BE2C (cell line): ENCODE measurements at places on chromosomes 16 and 17.

DNA sequence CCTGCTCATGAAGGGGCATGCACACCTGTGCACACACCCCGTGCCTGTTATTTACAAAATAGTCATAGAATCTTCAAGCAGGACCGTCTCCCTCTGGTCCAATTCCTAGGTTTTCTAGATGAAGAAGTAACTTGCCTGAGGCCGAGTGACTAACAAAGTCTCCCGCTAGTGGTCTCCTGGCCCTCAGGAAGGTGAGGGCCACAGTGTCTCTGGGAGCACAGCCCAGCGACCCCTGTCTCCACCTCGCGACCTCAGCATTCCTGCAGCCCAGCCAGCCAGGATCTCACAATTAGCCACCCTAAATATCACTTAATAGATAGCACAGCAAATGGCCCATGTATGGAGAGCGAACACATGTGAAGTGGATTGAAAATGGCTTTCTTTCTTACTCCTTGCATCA lies 30.5 kb upstream of the CACNG1 start:
- no peak for DNase-seq

DNA sequence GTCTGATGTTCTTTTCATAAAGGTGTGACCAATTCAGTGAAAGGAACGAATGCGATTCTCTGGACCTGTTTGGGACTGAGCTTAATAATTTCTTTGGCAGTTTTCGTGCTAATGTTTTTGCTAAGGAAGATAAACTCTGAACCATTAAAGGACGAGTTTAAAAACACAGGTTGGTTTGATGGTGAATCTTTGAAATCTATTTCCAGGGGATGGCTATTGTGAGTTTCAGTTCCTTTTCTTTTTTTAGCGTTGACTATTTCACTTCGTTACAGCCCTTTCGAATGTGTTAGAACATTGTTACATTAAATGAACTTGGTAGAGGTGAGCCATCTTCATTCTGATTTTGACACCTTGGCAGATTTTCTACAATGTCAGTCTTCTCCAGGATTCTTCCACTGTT lies 1.2 kb downstream of the TNFRSF17 start:
- DNase-seq, result no peak

DNA sequence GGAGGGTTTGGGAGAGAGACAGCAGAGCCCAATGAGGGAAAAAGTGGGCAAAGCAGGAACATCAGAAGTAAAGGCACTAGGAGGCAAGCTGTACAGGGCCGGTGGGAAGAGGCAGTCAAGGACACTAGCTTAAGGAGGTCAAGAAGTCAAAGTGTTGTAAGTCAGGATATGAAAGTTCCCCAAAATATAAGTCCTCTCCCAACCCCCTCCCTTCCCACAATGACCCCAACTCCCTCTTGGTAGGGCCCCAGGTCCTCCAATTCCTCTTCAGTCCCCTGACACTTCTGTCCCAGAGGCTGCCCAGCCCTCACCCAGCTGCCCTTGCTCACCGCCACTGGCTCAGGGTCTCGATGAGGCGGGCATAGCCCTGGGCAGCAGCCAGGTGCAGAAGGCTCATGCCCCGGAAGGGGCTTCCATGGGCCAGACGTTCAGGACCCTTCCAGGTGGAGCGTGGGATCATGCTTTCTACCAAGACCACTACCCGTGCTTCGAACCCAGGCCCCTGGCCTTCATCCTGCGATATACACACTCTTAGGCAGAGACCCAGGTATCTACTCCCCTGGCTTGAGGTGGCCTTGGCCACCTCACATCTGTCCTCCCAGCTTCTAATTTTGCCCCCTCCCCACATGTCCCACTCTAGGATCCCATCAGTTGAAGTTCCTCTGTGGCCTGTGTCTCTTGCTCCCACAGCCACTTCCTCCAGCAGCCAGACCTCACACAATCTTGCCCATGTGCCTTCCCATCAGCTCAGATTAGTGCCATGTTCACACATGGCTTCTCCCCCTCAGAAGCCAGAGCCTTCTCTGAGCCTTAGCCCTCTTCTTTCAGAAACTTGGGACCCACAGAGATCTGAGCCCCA lies 5.9 kb upstream of the SPAG7 start:
- no peak for DNase-seq

DNA sequence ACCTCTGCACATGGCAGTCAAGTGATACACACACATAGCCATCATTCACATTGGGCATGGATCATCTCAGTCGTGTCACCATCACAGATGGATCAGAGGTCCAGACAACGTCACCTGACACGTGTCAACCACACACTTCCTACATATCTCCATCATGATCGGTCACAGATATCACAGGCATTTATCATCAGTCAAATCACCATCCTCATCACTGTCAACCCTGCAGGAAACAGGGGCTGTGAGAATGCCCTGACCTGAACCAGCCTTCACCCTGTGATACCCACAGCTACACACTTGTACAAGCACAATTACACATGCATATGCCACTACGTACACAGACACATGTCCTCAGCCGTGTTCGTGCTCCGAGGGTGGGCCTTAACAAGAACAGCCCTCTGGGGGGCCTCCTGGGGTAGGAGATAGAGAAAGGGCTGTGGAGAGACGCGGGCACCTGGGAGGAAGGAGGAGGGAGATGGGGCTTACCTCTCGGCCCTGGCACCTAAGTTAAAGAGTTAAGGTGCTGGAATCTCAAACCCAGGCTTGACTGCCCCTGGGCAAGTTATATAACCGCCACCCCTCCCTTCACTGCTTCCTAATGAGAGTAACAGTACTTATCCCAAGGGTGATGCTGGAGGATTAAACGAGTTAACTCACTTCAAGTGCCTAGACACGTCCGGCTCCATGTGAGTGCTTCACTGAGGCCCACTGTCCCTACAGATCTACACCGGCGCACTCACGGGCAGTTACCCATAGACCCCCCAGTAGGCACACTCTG lies 1.1 kb downstream of the SLC12A4 start:
- no peak for DNase-seq

DNA sequence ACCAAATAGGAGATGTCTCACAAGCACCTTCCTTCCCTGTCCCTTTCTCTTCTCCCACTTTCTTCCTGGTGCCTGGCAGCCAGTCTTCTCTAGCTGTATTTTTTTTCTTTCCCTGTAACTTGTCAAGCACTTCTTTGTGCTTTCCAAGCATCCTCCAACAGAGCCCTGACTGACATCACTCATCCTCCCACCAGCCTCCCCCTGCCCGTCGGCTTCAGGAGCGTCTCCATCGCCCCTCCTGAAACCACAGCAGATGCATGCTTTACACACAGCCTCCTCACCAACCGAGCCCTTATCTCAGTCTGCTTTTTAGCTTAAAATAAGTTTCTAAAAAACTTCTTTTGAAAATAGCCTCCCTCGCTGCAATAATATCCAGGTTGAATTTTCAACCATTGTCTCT lies 268.7 kb upstream of the CDH5 start:
- no peak for DNase-seq

DNA sequence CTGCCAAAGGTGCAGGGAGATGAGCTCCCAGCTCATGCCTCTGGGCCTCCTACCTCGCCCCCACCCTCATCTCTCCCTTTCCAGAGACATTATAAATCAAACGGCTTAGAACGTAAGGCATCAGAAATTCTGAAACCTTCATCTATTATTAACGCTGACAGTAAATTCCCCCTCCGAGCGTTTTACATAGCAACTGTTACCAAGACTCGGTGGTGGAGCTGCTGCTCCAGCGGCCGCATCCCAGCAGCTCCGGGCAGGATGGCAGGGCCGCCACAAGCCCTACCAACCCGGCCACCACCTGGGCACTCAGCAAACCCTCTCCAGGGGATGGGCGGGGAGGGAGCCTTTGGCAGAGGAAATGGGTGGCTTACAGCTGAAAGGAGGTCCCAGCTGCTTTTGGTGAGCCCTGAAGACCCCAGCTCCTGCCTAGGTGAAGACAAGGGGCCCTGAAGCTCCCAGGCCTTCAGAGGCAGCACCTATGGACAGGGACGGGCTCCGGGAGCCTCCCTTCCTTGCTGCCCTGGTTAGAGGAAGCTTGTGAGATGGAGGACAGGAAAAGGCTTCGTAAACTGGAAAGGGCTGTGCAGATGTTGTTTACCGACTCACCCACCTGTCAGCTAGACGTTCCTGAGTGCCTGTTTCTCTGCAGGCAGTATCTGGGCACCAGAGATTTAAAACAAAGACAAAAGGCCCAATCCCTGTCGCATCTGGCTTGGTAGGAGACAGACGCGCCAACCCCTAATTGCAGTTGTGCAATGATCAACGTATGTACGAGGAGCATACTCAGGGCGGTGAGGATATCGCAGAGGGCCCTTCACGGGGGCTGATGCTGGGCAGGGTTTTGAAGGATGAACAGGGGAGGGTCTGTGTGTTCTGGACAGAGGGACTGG lies 76.9 kb downstream of the RAI1 start:
- DNase-seq, result no peak

GRCh38 chr17:39751637-39752036 lies 13.9 kb downstream of the GRB7 start:
- no peak for DNase-seq

DNA sequence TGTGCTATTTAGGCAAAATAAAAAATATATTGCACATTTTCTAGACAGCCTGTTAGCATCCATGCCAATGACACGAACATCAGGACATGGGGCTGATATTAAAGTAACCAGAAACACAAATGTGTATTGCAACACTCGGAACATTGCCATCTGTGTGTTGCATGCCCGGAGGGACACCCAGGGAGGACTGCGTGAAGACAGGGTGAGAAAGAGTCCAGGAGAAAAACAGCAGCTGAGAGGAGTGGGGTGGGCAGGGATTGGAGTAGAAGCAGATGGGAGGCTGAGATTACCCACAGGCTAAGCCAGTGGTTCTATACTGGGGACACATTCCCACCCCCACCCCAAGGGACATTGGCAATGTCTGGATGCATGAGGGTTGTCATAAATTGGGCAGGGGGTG lies 114.8 kb downstream of the GRIN2A start:
- no peak for DNase-seq
